Activated naive CD8-positive, alpha-beta T cell treated with anti-CD3 and anti-CD28 coated beads for 36 hours (primary cell): ENCODE measurements at places on chromosomes 13 and 19. TPM values are rescaled to one million over a fixed set of nuclear protein-coding genes. Genes with fewer than 3 reads are reported as not detected.

DHDH gene
- total RNA-seq = 1.1 TPM

- no peak for DNase-seq
These were observed 163.4 kb downstream of the FOXO1 start for GRCh38 chr13:40503011-40503410.

GRCh38 chr19:48636859-48637448 is at the start of gene DBP:
Gene DBP (minus strand): TSS chr19:48637379. CDS start chr19:48636994, 385 bp downstream.
- no peak for DNase-seq

TBXA2R gene
- 2.8 TPM for total RNA-seq

DNA sequence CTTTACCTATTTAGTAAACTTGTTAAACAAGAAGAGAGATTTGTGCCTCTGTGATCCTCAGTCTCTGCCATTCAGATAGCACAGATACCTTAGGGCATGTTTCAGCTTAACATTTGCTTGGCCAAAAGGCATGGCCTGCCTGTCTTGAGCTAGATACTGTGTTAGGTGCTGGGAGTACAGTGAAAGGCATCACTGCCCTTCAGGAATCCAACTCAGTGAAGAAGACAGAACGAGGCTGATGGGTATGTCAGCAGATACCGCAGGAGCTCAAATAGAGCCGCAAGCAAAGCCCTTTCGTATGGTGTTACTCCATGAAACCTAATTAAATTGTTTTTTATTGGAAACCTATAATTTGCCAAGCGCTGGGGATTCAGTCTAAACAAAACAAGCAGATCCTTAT is 12.9 kb downstream of the ZNF507 start:
- no peak for DNase-seq

ZNF561 gene
- 28.3 TPM for total RNA-seq

DNA sequence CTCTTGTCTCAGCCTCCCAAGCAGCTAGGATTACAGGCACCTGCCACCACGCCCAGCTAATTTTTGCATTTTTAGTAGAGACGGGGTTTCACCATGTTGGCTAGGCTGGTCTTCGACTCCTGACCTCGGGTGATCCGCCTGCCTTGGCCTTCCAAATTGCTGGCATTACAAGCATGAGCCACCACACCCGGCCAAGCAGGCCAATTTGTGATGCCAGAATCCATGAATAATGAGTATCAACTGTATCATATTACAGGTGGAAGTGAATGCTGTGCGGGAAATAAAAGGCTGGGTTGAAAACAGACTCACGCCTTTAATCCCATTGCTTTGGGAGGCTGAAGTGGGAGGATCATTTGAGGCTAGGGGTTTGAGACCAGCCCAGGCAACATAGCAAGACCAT is 3.6 kb upstream of the NFILZ start:
- no peak for DNase-seq

MATK gene
- 32.1 TPM for total RNA-seq

ATP4B gene
- not detected for total RNA-seq

BEST2 gene
- not detected for total RNA-seq

GRCh38 chr13:27130223-27130978 is 41.2 kb downstream of the USP12 start:
- no peak for DNase-seq

DNA sequence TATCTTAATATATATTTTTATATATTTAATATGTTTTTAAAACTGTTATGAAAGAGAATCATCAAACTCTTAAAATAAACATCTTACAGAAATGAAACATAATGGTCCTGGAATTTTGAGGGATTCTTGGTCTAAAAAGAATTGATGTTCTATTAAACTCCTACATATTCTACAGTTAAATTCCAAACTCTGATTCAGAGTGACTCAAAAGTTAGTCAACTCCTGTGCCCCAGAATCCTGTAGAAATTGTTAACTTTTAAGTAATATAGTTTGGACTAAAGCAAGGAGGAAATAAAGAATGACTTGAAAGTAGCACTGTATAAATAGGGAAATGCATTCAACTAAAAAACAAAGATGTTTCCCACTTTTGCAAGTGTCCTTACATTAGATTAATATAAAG is 47.7 kb downstream of the FNDC3A start:
- no peak for DNase-seq

ICAM3 gene
- 76.3 TPM for total RNA-seq

SIGLEC6 gene
- not detected for total RNA-seq

GRCh38 chr13:43128504-43128961 is 105.1 kb downstream of the DNAJC15 start:
- DNase-seq = no peak

- no peak for DNase-seq
These were observed 3.1 kb upstream of the FFAR1 start for GRCh38 chr19:35344511-35345031.

KRTDAP gene
- not detected for total RNA-seq

GRCh38 chr19:56978023-56978565 is 137.6 kb upstream of the PEG3 start:
- no peak for DNase-seq

CLASRP gene
- 89.9 TPM for total RNA-seq

DNA sequence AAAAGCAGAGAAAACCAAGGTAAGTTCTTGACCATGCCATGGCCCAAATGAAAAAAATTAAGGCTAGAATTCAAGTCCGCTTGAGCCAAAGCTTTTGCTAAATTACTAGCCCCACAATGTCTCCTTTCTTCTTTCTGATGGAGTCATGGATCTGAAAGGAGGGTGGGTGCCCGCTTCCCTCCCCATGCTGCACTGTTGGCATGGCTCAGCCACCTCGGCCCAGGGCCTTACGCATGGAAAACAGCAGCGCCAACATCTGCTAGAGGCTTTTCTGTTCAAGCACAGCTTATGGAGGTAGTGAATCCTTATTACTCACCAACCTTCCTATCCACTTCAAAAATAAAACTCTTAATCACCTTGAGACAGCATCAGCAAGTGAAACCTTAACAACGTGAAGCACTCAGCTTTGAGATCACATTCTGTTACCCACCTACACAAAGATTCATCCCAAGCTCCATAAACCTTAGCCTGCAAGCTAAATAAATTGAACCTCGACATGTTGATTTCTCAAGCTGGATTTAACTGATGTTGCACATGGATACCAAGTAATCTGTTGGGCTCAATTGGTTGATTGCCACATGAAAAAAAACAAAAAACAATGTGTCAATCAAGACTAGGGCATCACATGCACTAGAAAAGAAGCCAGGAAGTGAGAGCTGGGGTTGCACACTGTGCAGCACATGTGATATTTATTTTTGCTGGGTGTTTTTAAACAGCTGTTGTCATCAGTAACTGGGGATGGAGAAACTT is 43.4 kb downstream of the TPT1 start:
- DNase-seq = no peak

GRCh38 chr19:7427944-7428343 is 60.9 kb downstream of the PEX11G start:
- DNase-seq = no peak

DNA sequence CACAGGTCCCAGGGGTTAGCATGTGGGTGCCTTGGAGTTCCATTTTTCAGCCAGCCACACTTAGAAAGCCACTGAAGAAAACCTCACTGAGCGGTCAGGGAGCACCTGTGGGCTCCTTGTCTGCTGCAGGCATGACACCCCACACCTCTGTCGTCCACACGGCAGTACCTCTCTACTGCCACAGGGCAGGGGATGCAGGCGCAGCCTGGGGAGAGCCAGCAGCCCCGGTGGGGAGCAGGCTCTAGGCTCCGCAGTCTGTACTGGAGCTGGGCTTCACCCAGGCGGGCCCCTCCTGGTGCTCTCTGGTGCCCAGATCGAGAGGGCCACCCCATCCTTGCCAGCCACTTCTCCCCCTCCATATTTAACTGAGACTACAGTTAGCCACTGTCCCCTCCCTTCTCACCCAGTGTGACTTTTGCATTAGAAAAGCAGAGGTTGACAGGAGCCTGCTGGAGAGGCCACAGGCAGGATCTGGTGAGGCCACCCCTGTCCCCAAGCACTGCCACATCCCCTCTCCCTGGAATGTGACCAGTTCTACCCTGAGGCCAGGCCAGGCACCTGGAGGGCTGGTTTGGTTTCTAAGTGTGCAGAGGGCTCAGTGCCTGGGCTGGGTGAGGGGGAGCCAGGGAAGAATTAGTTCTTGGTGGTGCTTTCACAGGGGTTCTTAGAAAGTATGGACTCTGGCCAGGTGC is 104.4 kb downstream of the KDM4B start:
- no peak for DNase-seq

SOX21 gene
- total RNA-seq = not detected

TSKS gene
- total RNA-seq = 0.58 TPM

CERS1 gene
- total RNA-seq = 0.28 TPM
